Pancreas (tissue), 10 donors: ENCODE measurements at places on chromosomes 5 and 9. TPM values are rescaled to one million over a fixed set of nuclear protein-coding genes. Genes with fewer than 3 reads are reported as not detected.

- no peak overlapping the region for H3K27ac ChIP-seq
- H3K4me1 ChIP-seq = no peaks in the 10 kb centered on the region
- H3K4me3 ChIP-seq = no peak overlapping the region
- no peaks in the 10 kb centered on the region for H3K27me3 ChIP-seq
- no peaks in the 10 kb centered on the region for H3K36me3 ChIP-seq
- DNase-seq = no peak
Measured at GRCh38 chr5:106136061-106136460, 1534.7 kb downstream of the EFNA5 start.

GRCh38 chr9:15211815-15212495 is 95.1 kb downstream of the TTC39B start:
- DNase-seq = no peak
- no peaks in the 10 kb centered on the region for H3K36me3 ChIP-seq
- no peak overlapping the region for H3K27ac ChIP-seq
- H3K4me1 ChIP-seq = no peaks in the 10 kb centered on the region
- H3K27me3 ChIP-seq = no peaks in the 10 kb centered on the region

GRCh38 chr5:172407822-172408221 is 46.5 kb downstream of the SH3PXD2B start:
- H3K36me3 ChIP-seq = no peaks in the 10 kb centered on the region
- H3K4me1 ChIP-seq = no peaks in the 10 kb centered on the region
- DNase-seq = no peak

DNA sequence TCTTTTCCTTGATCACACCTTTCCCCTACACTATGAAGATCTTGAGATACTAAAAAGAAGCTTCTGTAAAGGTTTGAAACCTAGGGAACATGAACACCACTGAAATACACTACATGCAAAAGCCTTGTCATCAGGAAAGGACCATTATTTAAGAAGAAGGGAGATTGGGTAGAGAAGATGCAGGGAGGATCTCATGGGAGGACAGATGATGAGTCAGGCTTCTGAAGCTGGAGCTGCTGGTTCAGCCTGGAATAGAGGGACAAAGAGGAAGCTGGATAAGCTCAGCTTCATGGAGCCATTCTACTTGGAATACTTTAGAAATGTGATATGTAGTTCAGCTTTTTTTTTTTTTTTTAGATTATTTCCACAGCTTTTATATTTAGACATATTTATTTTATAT is 169.8 kb downstream of the MAN2A1 start:
- H3K4me3 ChIP-seq = no peak overlapping the region
- no peaks in the 10 kb centered on the region for H3K27me3 ChIP-seq
- no peak overlapping the region for H3K27ac ChIP-seq
- no peak for DNase-seq
- no peaks in the 10 kb centered on the region for H3K4me1 ChIP-seq

Gene ITK
- total RNA-seq = 0.98 TPM

Gene CDX1
- total RNA-seq = not detected

Gene DIMT1
- total RNA-seq = 11.6 TPM
